ENCODE measurements at places on chromosomes 5 and 9.

DNA sequence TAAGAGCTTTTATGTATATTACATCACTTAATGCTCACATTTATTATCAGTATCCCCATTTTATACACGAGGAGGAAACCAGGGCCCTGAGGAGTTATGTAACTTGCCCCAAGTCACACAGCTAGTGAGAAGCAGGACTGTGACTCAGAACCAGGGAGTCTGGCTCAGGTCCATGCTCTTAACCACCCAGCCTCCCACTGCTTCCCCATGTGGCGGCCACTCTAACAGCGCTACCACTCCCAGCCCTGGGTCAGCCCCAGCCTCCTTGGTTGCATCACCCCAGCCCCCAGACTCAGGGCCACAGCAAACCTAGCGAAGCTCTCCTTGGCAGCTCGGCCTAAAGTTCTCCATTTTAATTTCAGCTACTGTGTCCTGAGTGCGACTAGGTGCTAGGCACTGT, 159.1 kb downstream of the PAX5 start:
- DNase-seq: no peak

- DNase-seq: no peak
Measured at GRCh38 chr5:51495672-51496071, 112.4 kb downstream of the ISL1 start.

DNA sequence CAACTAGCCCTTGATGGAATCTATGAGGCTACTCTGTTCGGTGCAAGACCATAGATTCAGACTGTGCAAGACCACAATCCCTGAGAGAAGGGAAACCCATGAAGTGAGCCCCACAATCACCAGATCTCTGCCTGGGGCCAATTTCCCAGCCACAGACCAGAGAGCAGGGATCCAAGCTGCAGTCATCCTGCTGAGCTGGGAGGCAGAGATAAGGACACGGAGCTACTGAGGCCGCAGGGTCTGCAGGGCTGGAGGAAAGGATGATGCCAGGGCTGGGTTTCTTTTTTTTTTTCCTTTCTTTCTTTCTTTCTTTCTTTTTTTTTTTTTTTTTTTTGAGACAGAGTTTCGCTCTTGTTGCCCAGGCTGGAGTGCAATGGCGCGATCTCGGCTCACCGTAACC, 47.7 kb upstream of the FUBP3 start:
- no peak for DNase-seq

DNA sequence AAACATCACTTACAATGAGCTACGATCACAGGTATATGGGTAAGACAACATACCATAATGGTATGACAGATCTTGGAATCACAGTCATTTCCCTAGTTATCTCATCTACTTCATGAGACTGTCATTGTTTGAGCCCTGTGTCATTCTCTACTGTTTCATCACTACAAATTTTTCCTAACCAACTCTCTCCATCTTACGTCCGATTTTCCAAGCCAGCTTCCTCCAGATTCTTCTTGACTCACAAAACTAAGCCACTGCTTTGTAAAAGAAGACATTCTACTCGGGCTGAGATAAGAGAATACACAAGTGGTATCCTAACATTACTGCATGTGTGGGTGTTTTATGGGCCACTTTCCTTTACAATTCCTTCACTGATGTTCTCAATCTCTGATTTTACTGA, 49.6 kb downstream of the SERINC5 start:
- no peak for DNase-seq

DNA sequence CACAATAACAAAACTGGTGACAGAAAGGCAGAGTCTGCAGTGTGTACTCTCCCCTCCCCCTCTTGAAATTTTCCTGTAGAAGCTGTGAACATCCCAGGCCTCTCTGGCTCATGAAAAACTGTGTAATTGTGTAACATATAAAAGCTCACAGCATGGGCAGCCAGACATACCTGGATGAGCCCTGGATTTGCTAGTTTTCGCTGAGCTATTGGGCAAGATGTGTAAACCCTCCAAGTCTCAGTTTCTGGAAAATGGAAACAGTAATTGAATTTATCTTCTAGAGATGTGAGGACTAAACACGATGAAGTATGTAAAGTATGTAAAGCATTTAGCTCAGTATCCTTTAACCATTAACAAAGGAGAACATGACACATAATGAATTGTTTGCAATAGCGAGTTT, 143.2 kb upstream of the ANKH start:
- peak; percentile 49 for DNase-seq

DNA sequence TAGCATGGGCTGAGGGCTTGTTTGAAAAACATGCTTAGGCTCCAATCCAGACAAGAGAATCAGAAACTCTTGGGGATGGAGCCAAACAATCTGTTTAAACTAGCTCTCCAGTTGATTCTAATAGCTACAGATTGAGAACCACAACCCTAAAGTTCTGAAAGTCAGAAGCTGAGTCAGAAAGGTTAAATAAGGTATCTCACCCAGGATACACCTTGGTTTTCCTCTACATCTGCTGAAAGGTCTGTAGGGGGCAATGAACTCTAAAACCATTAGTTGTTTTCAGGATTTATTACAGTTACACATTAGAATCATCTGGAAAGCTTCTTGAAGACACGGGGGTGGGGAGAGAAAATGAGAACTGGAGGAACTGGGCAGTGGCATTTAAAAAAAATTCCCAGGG, 5.7 kb downstream of the GFM2 start:
- no peak for DNase-seq

DNA sequence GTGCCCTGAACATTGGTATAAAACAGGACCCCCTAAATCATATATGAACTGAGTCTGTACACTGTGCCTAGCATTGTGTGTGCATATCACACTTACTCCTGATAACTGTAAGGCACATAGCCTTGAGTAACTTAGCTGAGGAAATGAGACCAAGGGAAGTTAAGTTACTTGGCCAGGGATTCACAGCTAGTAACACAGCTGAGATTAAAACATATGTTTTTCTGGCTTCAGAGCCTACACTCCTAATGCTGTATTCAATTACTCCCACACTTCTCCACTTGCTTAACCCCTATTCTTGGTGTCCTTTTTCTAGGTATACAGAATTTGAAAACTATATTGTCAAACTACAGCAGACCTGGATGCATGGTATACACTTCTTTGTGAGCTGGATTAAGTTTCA, 12.8 kb downstream of the GHR start:
- DNase-seq: no peak

DNA sequence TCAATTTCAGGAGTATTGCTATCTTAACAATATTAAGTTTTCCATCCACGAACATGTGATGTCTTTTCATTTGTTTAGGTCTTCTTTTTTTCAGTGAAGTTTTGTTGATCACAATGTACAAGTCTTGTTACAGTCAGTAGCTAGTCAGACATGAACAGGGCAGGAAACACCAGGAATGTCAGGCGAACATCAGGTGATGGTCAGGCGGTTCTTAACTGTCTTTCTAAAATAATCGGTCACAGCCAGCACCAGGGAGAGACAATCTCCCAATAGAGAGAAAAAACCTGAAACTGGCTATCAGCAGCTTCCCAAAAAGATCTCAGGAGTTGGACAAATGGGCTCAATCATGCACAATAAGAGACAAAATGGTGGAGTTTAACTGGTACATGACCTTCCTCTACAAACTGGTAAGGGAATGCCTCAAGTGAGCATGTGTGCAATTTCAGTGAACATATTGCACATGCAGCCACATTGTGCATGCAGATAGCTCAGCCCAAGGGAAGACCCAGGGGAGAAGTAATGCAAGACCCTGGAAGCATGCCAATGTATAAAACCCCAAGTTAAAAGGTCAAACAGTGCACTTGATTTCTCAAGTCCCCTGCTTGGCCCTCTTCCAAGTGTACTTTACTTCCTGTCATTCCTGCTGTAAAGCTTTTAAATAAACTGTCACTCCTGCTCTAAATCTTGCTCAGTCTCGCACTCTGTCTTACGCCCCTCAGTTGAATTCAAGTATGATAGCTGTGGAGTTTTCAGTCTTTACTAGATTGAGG, 176.1 kb upstream of the RASEF start:
- no peak for DNase-seq

DNA sequence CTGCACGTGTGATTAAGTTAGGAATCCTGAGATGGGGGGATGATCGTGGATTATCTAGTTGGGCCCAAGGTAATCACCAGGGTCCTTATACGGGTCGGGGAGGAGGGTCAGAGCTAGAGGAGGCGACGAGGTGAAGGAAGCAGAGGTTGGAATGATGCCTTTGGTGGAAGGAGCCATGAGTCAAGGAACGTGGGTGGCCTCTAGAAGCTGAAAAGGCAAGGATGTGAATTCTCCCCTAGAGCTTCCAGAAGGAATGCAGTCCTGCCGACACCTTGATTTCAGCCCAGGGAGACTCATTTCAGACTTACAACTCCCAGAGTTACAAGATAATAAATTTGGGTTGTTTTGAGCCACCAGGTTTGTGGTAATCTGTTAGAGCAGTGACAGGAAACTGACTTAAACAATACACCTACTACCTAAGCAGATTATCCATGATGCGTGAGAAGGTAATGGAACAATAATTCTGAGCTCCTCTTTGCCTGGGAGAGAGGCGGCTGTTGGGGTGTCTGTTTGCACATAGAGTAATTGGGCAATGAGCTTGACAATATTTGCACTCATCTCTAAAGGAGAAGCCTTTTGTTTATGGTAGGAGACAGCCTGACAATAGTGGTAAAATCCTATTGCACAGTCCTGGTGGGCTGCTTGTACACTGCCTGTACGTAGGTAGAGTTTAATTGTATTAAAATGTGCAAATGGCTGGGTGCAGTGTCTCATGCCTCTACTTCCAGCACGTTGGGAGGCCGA, 129.3 kb upstream of the IER5L start:
- DNase-seq: peak; percentile 8

- DNase-seq: peak; percentile 57
Measured at GRCh38 chr9:92970467-92970923, 23.2 kb downstream of the FGD3 start.

DNA sequence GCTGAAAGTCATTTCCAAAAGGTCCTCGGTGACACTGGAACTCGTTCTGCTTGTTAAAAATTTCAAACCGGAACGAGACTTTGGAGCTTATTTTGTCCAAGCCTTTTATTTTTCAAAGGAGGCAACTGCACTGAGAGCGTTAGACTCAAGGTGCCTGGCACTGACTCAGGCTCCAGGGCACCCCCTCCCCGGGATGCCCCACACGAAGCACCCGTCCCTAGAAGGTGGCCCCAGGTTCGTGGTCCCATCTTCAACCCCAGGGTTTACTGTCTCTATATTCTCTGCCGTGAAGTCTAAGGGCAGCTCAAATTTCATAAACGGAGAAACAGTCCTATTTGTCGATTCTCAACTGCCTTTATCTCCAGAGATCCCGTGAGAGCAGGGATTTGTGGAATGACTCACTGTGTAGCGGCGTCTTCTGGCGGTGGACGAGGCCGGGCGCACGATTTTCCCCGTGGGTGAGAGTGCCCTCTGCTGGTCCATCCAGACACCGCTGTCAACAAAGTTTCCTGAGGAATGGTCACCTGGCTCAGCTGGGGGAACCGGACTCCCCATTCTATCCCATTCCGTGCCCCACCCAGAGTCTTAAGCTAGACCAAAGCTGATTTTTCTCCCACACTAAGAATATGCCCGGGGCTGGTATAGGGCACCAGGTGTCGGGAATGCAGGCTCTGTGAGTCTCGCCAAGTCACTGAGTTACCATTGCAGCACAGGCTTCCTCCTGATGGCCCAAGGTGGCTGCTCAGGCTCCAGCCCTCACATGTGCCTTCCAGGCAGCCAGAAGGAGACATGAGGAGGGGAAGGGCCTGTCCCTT, 27.1 kb upstream of the SLC6A19 start:
- DNase-seq: peak; percentile 64

DNA sequence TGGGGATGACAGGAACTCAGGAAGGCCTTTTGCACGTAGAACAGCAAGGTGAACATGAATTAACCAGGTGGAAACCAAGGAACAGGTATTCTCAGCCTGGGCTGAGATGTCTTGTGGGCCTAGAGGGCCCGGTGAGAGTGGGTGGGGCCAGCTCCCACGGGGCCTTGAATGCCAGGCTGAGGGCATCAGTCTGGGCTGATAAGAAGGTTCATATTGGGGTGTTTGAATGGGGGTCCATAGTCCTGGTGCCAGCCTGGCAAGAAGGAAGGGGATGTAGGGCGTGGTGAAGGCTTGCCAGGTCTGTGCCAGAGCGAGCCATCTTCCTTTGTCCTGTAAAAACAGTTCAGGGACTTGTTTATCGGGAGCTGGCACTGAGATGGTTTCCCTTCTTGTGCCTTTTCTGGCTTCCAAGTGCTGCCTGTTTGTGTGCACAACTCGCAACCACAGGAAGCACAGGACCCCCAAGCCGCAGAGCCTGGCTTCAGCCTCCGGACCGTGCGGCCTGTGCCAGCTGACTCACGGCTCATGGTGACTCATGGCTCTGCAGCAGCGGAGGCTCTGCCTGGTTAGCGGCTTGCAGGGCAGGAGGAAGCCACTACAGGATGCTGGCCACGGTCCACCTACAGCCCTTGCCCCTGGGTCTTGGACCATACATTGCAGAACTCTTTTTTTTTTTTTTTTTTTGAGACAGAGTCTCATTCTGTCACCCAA, 2.4 kb downstream of the CARD19 start:
- DNase-seq: no peak

GRCh38 chr5:6183391-6184390, 194.7 kb downstream of the MED10 start:
- DNase-seq: no peak

- no peak for DNase-seq
Measured at GRCh38 chr9:128254362-128254761, 21.4 kb downstream of the GOLGA2 start.

DNA sequence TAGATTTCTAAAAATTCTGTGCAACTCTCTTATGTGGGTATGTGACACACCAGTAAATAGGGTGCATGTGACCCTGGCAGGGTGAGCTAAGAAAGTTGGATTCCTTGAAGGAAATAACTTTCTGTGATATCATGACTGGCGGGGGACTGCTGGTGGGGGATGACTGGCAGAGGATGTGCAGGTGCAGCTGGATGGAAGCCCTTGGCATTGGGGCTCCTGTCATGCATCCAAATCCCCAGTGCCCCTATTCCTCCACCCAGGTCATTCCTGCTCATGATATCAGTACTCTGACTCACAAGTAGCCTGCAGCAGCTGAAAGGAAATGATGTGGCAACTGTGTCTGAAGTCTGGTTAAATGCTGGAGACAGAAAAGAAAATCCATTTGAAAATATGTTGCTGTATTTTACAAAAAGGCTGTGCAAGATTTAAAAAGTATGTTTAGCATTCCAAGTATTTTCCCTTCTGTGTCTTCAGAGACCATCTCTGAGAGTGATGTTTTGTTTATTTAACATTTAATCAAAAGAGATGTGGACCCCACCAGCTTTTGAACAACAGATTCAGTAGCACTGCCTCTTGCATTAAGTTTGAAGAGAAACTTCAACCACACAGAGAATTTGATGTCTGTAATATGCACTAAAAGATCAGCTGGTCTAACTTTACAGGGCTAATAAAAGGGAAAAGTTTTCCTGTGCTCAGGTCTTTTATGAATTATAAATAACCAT, 17.9 kb upstream of the ZSWIM6 start:
- no peak for DNase-seq

DNA sequence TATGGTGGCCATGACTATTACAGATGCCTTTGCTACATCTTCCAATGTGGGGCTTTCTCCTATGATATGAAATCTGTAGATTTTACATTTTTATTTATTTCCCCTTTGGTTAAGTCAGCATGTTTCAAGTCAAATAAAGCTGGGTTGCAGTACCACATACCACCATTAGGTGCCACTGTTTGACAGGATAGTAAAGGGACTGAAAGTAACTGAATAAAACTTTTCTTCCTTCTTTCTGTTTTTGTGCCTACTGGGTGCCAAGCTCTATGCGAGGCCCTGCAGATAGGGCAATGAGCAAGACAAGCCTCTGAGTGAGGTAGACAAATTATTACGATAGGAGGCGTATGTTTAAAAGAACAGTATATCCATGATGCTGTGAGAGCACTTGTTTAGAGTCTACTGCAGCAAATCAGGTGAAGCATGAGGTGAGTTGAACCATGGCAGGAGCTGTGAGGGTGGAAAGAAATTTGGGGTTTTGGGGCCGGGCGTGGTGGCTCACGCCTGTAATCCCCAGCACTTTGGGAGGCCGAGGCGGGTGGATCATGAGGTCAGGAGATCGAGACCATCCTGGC, 64.8 kb downstream of the GDNF start:
- DNase-seq: peak; percentile 40

All from Caco-2 (cell line).